ENCODE measurements at places on chromosomes 2 and 18.

- peak; percentile 43 for DNase-seq
Measured at GRCh38 chr2:130183512-130184373, 1.7 kb downstream of the MZT2B start.

DNA sequence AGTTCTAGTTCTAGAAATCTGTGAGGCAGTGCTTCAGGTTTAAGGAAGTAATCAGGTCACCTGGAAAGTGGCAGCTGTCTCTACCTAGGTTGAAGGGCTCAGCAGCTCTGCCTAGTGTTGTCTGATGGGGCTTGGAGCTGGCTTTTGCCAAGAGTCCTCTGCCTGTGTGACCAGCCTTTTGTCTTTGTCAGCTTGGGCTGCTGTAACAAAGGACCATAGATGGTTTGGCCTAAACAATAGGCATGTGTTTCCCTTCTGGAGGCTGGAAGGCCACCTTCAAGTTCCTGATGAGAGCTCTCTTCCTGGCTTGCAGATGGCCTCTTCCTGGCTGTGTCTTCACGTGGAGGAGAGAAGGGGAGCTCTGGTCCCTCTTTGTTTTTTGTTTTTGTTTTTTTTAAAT lies 13.3 kb downstream of the UBE2F start:
- DNase-seq, result no peak

GRCh38 chr2:85536479-85536878 lies 2.5 kb upstream of the MAT2A start:
- no peak for DNase-seq

DNA sequence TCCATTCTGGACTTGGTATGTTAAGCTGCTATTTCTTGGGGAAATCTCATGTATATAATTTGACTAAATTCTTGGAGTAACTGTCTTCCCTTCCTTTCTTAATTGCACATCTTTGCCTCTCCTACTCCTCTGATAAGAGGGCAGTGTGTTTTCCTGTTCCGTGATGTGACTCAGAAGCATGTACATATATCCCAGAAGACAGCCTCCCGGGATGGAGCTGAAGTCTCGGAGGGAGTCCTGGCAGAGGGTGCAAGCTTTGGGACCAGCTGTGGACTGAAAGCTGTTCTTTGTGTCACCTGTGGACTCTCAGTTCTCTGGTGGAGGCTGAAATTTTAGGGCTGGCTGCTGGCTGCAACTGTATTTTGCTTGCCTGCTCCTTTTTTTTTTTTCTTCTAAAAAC lies 54.7 kb upstream of the MGAT5 start:
- DNase-seq, result no peak

- no peak for DNase-seq
Measured at GRCh38 chr2:224146356-224147160, 107.5 kb upstream of the SERPINE2 start.

DNA sequence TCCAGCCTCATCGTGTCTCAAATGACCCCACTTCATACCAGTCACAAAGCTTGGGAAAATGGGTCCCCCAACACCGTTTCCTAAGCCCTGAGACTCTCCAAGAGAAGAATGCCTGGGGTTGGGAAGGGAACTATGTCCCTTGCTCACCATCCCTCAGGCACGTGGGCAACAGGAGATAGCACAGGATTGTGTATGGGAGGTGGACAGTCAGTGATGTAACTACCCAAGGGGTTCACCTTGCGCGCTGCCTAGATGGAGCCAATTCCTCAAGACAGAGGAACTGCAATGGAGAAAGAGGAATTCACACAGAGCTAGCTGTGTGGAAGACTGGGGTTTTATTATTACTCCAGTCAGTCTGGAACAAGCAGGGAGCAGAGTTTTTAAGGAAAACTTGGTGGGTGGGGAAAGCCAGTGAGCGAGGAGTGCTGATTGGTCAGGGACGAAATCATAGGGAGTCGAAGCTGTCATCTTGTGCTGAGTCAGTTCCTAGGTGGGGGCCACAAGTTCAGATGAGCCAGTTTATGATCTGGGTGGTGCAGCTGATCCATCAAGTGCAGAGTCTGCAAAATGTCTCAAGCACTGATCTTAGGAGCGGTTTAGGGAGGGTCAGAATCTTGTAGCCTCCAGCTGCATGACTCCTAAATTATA lies 13.8 kb upstream of the CXCR1 start:
- DNase-seq, result no peak

DNA sequence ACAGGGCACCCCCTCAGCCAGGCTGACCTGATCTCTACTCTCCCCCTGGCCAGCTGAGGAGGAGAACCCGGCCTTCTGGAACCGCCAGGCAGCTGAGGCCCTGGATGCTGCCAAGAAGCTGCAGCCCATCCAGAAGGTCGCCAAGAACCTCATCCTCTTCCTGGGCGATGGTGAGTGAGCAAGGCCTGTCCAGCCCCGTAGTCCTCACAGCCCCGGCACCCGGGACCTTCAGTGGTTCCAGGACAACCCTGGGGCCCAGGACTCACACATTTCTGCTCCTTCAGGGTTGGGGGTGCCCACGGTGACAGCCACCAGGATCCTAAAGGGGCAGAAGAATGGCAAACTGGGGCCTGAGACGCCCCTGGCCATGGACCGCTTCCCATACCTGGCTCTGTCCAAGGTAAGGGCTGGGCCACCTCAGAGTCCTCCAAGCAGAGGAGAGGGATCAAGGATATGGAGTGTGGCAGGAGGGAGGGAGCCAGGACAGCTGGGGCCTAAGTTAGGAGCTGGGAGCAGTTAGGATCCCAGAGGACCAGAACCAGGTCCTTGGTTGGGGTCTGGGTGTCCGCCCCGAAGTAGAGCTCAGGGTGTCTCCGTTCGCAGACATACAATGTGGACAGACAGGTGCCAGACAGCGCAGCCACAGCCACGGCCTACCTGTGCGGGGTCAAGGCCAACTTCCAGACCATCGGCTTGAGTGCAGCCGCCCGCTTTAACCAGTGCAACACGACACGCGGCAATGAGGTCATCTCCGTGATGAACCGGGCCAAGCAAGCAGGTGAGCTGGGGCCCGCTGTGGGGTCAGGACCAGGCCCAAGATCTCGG lies 555 bp downstream of the ALPI start:
- no peak for DNase-seq

GRCh38 chr18:26963292-26963691 lies 97.8 kb upstream of the AQP4 start:
- DNase-seq, result no peak

- DNase-seq, result no peak
Measured at GRCh38 chr2:110979471-110980338, 141.0 kb upstream of the BCL2L11 start.

DNA sequence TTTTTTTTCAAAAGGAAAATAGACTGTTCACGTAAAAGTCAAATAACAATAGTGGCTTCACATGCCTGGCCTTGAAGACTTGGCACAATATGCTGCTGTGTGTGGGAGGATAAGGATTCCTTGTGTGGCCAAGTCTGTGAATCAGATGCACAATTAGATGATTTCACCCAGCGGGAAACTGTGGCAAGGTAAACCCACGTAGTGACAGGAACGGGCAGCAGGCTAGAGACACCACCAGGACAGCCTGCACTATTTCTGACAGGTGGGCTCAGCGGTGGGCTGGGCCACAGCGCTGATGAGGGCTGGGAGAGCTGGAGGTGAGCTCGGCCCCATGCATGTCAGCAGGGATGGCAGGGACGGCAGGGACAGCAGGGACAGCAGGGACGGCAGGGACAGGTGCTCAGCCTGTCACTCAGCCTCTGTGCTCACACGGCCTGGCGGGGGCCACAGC lies 21.6 kb downstream of the SNORC start:
- no peak for DNase-seq

GRCh38 chr2:231370749-231371429 lies 24.6 kb upstream of the B3GNT7 start:
- no peak for DNase-seq

DNA sequence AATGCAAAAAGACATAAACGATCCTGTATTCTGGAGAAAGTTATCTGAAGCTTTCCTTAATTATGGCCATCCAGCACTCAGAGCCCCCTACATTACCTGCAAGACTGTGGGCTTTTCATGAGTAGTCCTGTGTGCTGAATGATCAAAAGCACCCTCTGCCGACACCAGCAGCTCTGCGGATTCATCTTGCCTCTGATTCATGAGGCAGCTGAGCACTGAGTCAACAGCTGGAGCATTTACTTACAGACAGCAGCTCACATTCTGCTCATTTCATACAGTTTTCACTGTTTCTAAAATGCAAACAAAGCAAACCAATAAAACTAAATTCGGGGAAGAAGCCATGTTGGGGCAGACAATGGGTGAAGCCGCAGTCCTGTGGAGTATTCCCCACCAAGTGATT lies 886.5 kb downstream of the CNTNAP5 start:
- no peak for DNase-seq

DNA sequence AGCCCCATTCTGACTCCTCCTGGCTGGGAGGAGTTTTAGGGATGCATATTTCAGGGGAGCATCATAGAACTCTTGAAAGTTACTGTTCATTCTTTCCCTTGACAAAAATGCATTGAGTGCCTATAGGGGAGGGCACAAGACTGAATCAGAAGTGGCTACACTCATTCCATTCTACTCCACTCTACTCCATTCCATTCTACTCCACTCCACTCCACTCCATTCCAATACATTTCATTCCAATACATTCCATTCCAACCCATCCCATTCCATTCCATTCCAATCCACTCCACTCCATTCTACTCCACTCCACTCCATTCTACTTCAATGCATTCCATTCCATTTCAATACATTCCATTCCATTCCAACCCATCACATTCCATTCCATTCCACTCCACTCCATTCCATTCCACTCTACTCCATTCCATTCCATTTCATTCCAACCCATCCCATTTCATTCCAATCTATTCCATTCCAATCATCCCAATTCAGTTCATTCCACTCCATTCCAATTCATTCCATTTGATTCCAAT lies 110.8 kb downstream of the LOXHD1 start:
- no peak for DNase-seq

- no peak for DNase-seq
Measured at GRCh38 chr2:86826951-86827350, 34.7 kb downstream of the CD8B start.

GRCh38 chr2:37827911-37828511 lies 97.1 kb upstream of the RMDN2 start:
- no peak for DNase-seq

GRCh38 chr2:144520756-144521487 lies 1.0 kb upstream of the ZEB2 start:
- DNase-seq, result no peak

DNA sequence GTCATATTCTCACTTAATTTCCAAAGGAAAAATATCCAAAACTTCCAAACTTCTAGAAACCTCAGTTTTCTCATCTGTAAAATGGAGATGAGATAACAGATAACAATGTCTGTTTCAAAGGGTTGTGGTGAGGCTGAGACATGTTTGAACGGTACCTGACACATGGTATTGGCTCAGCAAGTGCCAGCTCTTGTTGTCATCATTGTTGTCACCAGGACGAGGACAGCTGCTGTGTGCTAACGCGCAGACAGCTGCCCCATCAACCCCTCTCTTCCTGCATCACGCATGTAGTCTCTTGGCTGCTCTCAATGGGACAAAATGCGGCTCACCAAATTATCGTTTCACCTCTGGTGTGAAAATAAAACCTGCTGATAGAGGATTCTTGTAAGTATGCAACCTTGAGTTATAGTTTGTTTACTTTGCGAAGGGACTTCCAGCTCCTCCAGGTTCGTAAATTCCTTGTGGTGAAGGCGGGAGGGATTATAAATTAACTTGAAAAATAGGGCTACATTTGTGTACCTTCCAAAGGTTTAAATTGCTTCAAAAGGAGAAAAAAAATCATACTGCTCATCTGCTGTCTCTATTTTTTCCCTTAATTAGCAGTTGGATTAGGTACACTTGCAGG lies 605.4 kb downstream of the BCL11A start:
- no peak for DNase-seq

DNA sequence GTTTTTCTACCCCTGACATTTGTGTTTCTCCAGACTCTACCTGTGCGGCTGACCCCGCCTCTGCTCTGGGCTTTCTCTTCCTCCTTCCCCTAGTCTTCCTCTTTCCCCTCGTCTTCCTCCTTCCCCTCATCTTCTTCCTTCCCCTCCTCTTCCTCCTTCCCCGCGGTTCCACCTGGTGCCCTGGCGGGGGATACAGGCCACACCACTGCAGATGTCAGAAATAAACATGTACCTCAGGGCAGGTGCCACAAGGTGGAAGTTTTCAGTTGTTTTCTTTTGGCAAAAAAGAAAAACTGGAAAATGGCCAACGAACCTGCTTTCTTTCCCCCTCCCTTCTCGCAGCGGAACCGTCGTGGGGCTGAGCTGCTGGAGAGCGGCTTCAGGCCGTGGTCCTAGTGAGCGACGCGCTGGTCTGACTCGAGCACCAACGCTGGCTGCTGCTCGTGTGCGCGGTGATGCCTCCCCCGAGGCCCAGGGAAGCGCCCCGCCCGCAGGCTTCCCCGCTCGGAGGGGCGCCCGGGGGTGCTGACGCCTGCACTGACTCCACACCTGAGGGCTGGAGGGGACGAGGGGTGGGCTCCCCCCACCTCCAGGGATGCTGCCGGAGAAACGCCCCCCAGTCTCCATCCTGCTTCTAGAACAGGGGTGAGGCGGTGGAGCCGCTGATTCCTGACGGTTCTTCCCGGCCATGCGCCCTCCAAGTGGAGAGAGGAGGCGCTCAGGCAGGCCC lies 83.7 kb upstream of the ZNF516 start:
- no peak for DNase-seq

DNA sequence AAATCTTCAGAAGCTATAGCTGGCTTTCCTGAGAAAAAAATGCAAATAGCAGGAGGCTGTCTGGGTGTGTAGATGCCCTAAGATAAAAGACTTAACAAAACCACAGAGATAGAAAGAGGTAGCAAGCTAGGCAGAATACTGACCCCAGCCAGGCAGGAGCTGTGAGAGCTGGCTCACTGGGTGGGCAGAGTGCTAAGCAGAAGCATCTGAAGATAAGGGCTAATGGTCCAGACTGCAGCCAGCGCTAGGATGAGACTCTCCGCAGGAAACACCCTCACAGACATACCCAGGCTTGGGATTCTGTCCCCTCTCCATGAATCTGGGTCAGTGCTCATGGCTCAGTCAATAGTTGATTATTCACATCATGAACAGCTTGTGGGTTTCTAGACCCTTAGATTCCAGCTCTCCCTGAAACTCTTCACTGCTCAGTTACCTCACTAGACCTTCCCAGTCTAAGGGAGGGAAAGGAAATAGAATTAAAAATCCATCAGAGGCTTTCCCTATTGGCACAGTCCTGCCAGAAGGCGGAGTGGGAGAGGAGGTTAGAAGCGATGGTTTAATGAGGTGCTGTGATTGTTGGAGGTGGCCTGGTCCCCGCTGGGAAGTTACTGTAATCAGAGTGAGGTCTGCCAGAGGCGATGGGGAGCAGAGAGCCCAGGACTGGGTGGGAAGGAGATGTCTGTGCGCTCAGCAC lies 21.4 kb upstream of the CCBE1 start:
- no peak for DNase-seq

DNA sequence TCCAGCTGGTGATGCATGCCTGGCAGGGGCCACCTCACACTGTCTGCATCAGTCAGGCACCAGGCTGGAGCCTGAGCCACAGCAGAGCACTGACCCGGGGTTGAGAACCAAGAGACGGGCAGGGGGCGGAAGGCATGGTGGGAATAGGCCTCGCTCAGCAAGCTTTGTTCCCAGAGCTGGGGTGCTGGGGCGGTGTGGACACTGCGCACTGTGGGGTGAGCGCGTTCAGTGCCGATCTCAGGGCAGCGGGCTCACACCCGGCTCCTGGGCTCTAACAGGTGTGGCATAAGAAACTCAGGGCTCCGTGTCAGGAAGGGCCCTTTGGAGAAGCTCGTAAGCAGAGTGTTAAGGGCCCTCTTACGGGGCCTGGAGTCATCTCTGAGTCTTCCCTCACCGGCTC lies 15.7 kb downstream of the SH3RF3 start:
- DNase-seq, result no peak

Data from heart right ventricle (tissue), 16 donors.